Progenitor cell of endocrine pancreas (in vitro differentiated cells): ENCODE measurements at places on chromosomes 7 and 10. TPM values are rescaled to one million over a fixed set of nuclear protein-coding genes. Genes with fewer than 3 reads are reported as not detected.

HNRNPF gene
- 211 and 221 TPM in 2 replicates for total RNA-seq

CBLL1 gene
- 34.0 and 37.7 TPM in 2 replicates for total RNA-seq

COL17A1 gene
- 0.78 and 0.86 TPM in 2 replicates for total RNA-seq

GRCh38 chr10:45672181-45673073 lies at the start of gene ZFAND4:
Gene ZFAND4, minus strand, starts transcription at chr10:45672772. Its CDS starts 9,047 bp downstream, at chr10:45663725.
- no peaks in the 10 kb centered on the region for H3K27me3 ChIP-seq
- H3K4me3 ChIP-seq = peak within 1 kb of the TSS; percentile 83
- peak; percentile 97 for DNase-seq
- H3K36me3 ChIP-seq = no peaks in the 10 kb centered on the region
- H3K4me1 ChIP-seq = peaks cover 23% of the 10 kb centered on the region

DNA sequence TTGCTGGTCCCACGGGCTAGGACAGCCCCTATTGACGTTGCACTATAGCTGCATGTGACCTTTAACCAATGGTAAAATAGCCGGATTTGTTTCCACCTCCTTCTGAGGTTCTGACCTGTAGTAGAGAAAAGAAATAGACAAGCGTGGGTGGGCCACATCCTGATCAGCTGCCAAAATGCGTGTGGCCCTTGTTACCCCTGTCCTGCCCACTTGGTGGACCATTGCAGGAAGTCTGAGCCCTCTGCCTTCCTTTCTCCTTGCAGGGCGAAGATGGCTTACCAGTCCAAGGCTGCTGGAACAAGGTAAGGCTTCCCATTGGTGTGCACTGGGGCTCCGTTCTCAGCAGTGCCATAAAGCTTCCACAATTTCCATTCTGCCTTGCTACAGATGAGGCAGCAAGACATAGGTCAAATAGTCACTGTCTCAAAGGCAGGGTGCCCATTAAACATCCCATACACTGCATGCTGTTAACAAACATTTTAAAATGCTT lies 95.9 kb upstream of the MACROH2A2 start:
- H3K4me1 ChIP-seq = no peaks in the 10 kb centered on the region
- no peak overlapping the region for H3K27ac ChIP-seq
- H3K36me3 ChIP-seq = no peaks in the 10 kb centered on the region
- peaks cover 8% of the 10 kb centered on the region for H3K27me3 ChIP-seq
- H3K4me3 ChIP-seq = no peak overlapping the region

- H3K27ac ChIP-seq = no peak overlapping the region
- no peak overlapping the region for H3K4me3 ChIP-seq
- DNase-seq = no peak
- H3K36me3 ChIP-seq = peaks cover 11% of the 10 kb centered on the region
- H3K4me1 ChIP-seq = peaks cover 12% of the 10 kb centered on the region
These were observed 156.1 kb downstream of the WDR11 start for GRCh38 chr10:121007264-121007663.

- no peak overlapping the region for H3K27ac ChIP-seq
- no peaks in the 10 kb centered on the region for H3K4me1 ChIP-seq
- H3K4me3 ChIP-seq = no peak overlapping the region
- H3K36me3 ChIP-seq = no peaks in the 10 kb centered on the region
These were observed 42.0 kb upstream of the PPP2R2D start for GRCh38 chr10:131858583-131859340.

GRCh38 chr10:34816501-34817002 lies 1.5 kb upstream of the PARD3 start:
- H3K4me1 ChIP-seq = peaks cover 27% of the 10 kb centered on the region
- no peak for DNase-seq
- peak overlapping the region; percentile 63 for H3K27ac ChIP-seq
- peak overlapping the region; percentile 81 for H3K4me3 ChIP-seq
- peaks cover 4% of the 10 kb centered on the region for H3K27me3 ChIP-seq

DNA sequence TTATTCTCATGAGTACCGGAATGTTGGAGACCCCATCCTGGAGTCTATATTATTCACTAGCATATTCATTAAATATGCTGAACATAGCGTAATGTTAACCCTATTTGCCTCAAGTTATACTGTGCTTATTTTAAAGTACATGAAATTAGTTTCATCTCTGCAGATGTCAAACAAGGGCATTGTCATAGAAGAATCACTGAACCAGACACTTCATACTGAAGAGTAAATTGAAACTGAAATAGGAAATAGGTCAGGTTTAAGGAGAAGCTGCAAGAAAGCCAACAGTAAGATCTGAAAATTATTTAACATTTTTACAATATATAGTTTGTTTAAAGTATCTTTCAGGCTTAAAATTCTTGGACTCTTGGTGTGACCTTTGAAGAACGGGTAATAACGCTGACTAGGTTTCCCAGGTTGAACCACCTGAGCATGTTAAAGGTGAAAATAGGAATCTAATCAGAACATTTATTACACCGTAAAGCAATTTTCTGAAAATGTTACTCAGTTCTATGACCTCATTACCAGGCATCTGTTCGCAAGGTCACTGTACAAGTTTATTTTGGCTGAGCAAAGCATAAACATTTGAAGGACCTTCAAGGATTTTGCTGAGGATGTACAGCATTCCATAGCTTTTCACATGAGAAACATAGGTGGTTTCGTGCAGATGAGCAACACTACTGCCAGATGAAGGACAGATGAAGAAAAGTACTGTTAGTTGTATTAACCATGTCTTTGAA lies 82.7 kb downstream of the REEP3 start:
- no peak overlapping the region for H3K27ac ChIP-seq
- no peaks in the 10 kb centered on the region for H3K4me1 ChIP-seq
- no peak overlapping the region for H3K4me3 ChIP-seq
- H3K27me3 ChIP-seq = no peaks in the 10 kb centered on the region
- DNase-seq = no peak
- peaks cover 6% of the 10 kb centered on the region for H3K36me3 ChIP-seq

DNA sequence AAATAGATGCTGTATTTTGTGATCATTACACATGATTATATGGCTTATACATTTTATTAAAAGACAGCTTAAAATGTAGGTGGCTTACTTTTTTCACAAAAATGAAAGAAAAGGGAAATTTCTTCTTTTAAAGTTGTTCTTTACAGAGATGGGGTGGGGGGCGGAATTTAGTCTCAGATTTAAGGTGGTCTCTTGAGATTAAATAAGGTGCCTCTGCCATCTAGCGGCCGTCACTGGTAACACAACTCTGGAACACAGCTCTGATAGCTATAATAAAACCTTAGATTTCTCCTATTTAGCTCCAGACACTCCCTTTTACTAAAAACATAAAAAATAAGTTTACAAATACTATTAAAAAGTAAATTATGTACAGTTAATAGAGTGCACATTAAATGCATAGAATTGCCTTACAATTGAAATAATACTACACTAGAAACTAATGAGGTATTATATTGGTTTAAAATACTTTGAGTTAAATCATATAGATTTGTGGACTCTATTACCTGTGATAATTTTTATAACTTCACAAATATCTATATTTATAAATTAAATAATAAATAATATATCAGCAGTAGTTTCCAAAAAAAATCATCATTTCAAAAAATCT lies 210.9 kb downstream of the DGKB start:
- H3K27me3 ChIP-seq = no peaks in the 10 kb centered on the region
- peak; percentile 54 for DNase-seq
- H3K4me3 ChIP-seq = no peak overlapping the region
- H3K4me1 ChIP-seq = peaks cover 12% of the 10 kb centered on the region
- H3K36me3 ChIP-seq = no peaks in the 10 kb centered on the region

STEAP2 gene
- 4.9 and 5.3 TPM in 2 replicates for total RNA-seq

GRCh38 chr10:131219955-131220489 lies 91.5 kb downstream of the TCERG1L start:
- no peaks in the 10 kb centered on the region for H3K4me1 ChIP-seq
- no peak for DNase-seq
- H3K27me3 ChIP-seq = peaks cover 22% of the 10 kb centered on the region
- H3K36me3 ChIP-seq = no peaks in the 10 kb centered on the region

AKR1C4 gene
- total RNA-seq = 0.48 and 0.84 TPM in 2 replicates

DNA sequence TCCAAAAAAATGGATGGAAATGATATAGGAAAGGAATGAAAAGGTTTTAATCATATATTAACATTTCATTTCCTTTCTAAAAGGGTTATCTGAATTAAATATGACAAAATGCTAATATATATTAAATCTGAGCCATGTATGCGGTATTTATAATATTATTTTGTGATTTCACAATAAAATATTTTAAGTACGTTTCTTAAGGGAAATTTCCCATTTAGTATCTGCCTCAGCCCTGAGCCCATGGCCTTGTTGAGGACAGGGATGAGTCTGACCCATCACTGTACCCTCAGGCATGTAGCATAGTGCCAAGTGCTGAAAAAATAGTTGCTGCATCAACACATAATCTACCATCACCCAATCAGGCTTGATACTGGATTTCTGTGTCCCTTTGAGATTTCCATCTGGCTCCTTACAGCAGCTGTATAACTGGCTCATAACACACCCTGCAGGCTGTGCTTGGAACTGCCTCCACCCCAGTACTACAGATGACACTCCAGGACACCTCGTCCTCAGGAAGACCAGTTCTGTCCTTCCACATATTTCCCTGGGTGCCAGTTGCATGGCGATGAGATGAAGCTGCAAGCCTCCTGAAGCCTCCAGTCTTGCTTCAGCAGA lies 59.4 kb upstream of the ASAH2 start:
- no peaks in the 10 kb centered on the region for H3K4me1 ChIP-seq
- no peak for DNase-seq
- no peak overlapping the region for H3K27ac ChIP-seq
- H3K27me3 ChIP-seq = no peaks in the 10 kb centered on the region
- H3K4me3 ChIP-seq = no peak overlapping the region

GRCh38 chr7:150357270-150357669 lies 11.4 kb upstream of the REPIN1 start:
- peaks cover 5% of the 10 kb centered on the region for H3K27me3 ChIP-seq
- no peak for DNase-seq
- H3K27ac ChIP-seq = no peak overlapping the region
- no peak overlapping the region for H3K4me3 ChIP-seq
- H3K36me3 ChIP-seq = no peaks in the 10 kb centered on the region
- H3K4me1 ChIP-seq = peaks cover 1% of the 10 kb centered on the region

NPFFR1 gene
- not detected in 2 replicates for total RNA-seq

DNA sequence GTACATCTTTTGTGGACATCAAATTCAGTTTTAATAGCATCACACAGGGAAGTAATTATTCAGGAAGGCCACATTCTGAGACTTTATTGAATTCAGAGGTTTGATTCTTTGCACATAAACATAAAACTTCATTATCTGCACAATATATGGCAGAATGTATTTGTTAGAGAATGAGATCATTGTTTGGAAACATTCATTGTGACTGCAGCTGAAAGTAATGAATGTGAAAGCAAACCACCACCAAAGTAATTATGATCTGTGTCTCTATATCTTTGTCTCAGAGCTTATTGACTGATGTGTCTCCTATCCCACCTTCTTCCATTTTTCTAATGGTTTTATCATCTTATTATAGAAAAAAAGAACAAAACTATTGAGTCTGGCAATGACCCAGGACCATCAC lies 340.9 kb upstream of the PCDH15 start:
- H3K27ac ChIP-seq = no peak overlapping the region
- no peaks in the 10 kb centered on the region for H3K36me3 ChIP-seq
- H3K4me1 ChIP-seq = no peaks in the 10 kb centered on the region
- no peak overlapping the region for H3K4me3 ChIP-seq
- no peak for DNase-seq

DNA sequence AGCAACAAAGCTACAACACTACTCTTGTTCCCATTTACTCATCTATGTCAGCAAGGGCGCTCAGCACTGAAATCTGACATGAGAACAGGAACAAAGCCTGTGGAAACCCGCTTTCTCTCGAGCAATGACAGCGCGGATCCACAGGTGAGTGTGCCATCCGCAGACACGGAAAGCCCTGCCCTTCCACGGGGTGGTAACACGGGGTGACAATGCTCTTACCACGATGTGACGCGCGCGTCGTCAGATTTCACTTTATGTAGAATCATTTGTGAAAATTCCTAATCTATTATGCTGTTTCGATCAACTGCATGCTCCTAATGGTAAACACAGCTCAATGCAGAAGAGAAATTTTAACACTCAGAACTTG lies 34.4 kb downstream of the ZFAND2A start:
- H3K36me3 ChIP-seq = peaks cover 4% of the 10 kb centered on the region
- DNase-seq = no peak
- no peaks in the 10 kb centered on the region for H3K27me3 ChIP-seq
- H3K4me1 ChIP-seq = no peaks in the 10 kb centered on the region
- H3K27ac ChIP-seq = no peak overlapping the region

TUBAL3 gene
- not detected in 2 replicates for total RNA-seq

DNA sequence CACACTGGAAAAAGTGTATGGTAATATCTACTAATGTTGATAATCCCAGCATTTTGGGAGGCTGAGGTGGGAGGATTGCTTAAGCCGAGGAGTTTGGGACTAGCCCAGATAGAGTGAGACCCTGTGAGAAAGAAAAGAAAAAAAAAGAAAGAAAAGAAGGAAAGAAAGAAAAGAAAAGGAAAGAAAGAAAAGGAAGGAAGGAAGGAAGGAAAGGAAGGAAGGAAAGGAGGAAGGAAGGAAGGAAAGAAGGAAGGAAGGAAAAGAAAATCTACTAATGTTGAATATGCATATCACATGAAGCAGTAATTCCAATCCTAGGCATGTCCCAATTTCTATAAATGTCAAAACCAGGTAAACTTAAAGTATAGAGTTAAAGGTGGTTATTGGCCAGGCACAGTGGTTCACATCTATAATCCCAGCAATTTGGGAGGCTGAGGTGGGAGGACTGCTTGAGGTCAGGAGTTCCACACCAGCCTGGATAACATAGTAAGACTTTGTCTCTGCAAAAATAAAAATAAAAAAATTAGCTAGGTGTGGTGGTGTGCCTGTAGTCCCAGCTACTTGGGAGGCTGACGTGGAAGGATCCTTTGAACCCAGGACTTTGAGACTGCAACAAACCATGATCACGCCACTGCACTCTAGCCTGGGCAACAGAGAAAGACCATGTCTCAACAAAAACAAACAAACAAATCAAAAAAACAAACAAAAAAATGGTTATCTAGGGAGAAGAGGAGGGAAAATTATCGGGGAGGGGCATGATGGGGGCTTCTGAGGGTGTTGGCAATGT lies 5.2 kb upstream of the KAZALD1 start:
- DNase-seq = no peak
- no peak overlapping the region for H3K4me3 ChIP-seq
- no peak overlapping the region for H3K27ac ChIP-seq
- H3K4me1 ChIP-seq = peaks cover 9% of the 10 kb centered on the region
- peaks cover 19% of the 10 kb centered on the region for H3K27me3 ChIP-seq
- no peaks in the 10 kb centered on the region for H3K36me3 ChIP-seq

DNA sequence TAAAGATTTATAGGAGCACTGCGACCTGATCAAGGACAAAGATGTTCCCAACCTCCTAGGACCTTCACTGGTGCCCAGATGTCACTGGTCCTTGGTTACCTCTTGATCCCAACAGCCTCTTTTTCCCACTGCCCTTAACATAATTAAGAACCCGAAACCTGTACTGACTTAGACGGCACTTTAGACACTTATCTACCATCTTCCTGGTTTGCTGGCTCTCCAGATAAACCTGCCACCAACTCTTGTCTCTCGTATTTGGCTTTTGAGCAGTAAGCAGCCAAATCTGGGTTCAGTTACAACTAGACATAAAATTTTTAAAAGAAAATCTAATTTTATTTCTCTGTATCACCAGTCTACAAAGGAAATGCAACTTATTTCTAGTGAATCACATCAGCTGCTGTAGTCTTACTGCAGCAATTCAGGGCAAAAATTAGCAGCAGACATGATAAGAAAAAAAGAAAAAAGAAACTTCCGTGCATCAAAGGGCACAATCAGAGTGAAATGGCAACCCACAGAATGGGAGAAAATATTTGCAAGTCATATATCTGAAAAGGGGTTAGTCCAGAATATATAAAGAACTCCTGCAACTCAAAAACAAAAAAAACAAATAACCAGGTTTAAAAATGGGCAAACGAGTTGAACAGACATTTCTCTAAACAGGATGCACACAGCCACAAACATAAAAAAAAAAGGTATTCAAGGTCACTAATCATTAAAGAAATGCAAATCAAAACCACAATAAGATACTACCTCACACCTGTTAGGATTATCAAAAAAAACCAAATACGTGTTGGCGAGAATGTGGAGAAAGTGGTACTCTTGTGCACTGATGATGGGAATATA lies 9.4 kb downstream of the ASB13 start:
- peaks cover 12% of the 10 kb centered on the region for H3K4me1 ChIP-seq
- no peaks in the 10 kb centered on the region for H3K27me3 ChIP-seq
- DNase-seq = no peak
